CD4-positive, alpha-beta T cell treated with Interleukin-4 for 4 hours (primary cell): ENCODE measurements at places on chromosomes 12 and 14.
A peak's percentile ranks its signal among the peaks of the same experiment; 100 is the strongest.

DNA sequence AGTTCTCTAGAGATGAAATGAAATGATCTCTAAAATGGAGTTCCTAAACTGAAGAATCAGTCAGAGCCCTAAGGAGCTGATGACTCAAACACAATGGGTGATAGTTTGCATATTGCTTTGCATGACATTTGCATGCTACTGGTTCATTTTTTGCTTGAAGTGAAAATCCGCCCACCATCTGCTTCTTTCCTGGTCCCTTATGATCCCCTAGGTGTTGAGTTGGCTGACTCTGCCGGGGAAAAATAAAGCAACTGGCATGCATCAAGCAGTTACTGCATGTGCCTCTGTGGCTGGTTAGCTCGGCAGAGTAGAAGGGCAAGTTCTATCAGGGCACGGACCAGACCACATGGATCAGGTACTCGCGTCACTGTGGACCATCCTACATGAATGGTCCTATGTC lies 151.1 kb downstream of the PPM1H start:
- DNase-seq = no peak

GRCh38 chr14:88840926-88841325 lies 16.5 kb downstream of the TTC8 start:
- DNase-seq = no peak

GRCh38 chr14:61503167-61503801 lies 181.9 kb downstream of the PRKCH start:
- peak; percentile 82 for DNase-seq

DNA sequence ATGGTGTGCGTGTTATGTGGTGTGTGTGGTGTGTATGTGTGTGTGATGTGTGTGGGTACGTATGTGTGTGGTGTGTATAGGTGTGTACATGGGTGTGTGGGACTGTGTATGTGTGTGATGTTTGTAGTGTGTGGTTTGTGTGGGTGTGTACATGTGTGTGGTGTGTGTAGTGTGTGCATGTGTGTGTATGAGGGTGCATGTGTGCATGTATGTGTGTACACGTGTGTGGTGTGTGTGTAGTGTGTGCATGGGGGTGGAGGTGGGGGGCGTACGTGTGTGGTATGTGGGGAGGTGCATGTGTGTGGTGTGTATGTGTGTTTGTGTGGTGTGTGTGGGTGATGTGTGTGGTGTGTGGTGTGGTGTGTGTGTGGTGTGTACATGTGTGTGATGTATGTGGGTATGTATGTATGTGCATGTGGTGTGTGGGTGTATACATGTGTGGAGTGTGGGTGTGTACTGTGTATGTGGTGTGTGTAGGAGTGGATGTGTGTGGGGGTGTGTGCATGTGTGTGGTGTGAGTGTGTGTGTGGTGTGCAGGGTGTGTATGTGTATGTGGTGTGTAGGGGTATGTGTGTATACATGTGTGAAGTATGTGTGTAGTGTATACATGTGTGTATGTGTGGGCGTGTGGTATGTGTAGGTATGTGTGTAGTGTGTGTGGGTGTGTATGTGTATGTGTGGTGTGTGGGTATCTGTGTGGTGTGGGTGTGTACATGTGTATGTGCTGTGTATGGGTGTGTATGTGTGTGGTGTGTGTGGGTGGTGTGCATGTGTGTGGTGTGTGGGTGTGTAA lies 119.8 kb upstream of the GSC start:
- no peak for DNase-seq

GRCh38 chr12:95942101-95942523 lies 302 bp downstream of the CCDC38 start:
- no peak for DNase-seq

DNA sequence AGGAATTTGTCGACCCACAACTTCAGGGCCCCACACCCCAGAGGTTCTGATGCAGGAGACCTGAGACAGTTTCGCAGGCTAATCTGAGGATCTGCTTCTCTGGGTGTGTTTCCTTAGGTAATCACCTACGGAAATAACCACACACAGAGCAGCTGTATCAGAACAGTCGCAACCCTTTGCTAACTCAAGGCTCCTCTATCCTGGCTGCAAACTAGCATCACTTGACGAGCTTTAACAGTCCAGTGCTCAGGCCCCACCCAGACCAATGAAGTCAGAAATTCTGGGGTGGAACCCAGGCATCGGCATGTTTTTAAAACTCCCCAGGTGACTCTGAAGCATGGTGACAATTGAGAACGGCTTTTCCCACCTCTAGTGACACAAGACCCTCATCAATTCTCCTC lies 20.7 kb downstream of the SLC7A7 start:
- DNase-seq = no peak

GRCh38 chr14:104299993-104300761 lies 161.8 kb downstream of the KIF26A start:
- DNase-seq = no peak

DNA sequence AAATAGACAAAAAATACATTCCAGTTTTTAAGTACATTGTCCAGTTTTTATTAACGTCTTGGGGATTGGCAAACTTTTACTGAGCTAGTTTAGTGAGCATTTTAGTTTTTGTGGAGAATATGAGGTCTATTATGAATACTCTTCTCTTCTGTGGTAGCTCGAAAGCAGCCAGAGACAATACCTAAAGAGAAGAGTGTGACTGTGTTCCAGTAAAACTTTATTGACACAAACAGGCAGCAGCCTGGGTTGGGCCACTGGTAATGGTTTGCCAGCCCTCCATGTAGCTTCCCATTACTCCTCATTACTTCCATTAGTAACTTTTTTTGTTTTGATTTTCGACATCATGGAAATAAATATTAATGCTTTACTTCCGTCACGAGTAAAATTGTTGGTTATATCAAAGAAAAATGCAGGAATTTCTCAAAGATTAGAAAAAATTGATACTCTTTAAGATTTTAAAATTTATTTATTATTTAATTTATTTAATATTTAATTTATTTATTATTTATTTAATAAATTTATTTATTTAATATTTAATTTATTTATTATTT lies 19.6 kb downstream of the RMST start:
- DNase-seq = no peak

DNA sequence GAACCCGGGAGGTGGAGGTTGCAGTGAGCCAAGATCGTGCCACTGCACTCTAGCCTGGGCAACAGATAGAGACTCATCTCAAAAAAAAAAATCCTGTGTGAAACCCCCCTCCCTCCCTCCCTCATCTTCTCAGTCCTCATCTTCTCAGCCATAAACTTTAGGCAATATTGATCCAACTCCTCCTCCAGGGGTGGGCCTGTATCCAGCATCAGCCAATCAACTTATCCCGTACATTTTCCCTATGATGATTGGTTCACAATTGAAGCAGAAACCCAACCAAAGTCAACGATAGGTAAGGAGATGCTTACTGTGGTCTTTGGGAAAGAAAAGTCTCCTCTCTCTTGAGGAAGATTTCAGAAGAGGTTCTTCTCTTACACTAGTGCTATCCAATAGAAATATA lies 33.5 kb upstream of the CIT start:
- no peak for DNase-seq

- no peak for DNase-seq
Observed at GRCh38 chr12:63496654-63497053, 171.6 kb downstream of the DPY19L2 start.
